Epithelial cell of umbilical artery (primary cell): ENCODE measurements at places on chromosomes 5 and 9. TPM values are rescaled to one million over a fixed set of nuclear protein-coding genes. Genes with fewer than 3 reads are reported as not detected.

Gene ITK
- not detected in 2 replicates for total RNA-seq

Gene TIMD4
- total RNA-seq, result not detected in 2 replicates

Gene ADRB2
- total RNA-seq, result 0.97 and 3.8 TPM in 2 replicates

Gene VCP
- 510 and 517 TPM in 2 replicates for total RNA-seq

Gene IL5
- total RNA-seq, result not detected in 2 replicates

Gene BASP1
- 92.2 and 249 TPM in 2 replicates for total RNA-seq
